ENCODE measurements at places on chromosomes 2 and 18.

DNA sequence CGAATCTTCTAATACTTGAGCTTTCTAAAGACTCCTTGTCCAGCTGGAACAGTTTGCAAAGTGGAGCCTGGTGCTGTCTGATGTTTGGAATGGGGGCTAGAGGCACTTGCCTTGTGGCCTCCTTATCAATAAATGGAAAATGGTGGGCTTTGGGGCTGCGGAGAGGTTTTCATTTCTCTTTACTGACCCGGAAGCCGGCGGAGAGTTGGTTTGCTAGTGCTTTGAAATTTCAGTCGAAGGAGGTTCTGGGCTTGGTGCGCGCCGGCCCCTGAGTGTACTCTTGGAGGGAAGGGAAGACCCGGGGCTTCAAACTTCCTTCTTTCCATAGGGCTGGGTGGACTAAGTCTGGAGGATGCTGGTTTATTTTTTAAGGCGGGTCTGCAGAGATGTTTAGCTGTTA lies 714 bp downstream of the RPIA start:
- peak; percentile 74 for DNase-seq

- DNase-seq: no peak
These were observed 946 bp upstream of the AGAP1 start for GRCh38 chr2:235492850-235493344.

DNA sequence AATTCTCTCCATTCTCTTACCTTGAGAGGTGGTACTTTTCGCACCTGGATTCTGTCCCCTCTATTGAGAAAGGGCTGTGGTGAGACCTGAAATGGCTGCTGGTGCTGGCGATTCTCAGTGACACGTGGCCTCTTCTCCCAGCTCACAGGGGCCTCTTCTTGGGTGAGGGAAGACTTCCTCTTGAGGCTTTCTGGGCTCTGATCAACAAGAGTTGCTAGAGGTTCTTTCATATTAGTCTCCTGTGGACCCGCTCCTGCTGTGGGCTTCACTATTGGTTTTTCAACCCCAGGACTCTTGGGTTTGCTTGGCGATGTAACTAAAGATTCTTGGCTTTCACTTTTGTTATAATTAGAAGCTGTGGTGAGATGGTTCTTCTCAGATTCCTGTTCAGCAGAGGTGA lies 76.3 kb upstream of the DTNB start:
- no peak for DNase-seq

- DNase-seq: no peak
These were observed 188.1 kb downstream of the FMNL2 start for GRCh38 chr2:152523091-152523490.

DNA sequence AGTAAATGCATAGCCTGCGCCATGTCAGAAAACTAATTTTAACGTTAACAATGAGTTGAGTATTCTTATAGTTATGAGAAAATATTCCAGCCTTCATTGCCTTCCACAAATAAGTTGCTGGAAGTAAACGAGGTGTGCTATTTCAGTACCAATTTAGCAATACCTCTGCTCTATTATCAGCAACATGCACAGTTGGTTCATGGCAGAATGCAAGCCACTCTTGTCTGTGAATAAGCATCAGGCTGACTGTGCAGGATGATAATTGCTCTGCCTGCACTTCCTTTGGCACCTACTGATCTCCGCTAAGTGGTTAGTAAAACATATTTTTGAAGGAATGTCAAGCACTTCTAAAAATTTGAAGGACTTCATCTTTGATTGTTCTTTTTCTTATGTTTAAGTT lies 261.9 kb upstream of the SIX3 start:
- no peak for DNase-seq

- no peak for DNase-seq
These were observed 387.2 kb upstream of the DCC start for GRCh38 chr18:51952844-51953243.

- peak; percentile 42 for DNase-seq
These were observed 96.4 kb downstream of the MAPRE2 start for GRCh38 chr18:35137632-35138031.

- peak; percentile 26 for DNase-seq
These were observed 189.5 kb downstream of the CTIF start for GRCh38 chr18:48728204-48728833.

All from hematopoietic multipotent progenitor cell treated with erythropoietin and hydrocortisone succinate and interleukin-3 and kit ligand, for 4 days (in vitro differentiated cells).